ENCODE measurements at places on chromosomes 4 and X.

- no peak for DNase-seq
These were observed 29.4 kb upstream of the OPHN1 start for GRCh38 chrX:68462653-68463052.

- no peak for DNase-seq
These were observed 170.5 kb upstream of the TBC1D9 start for GRCh38 chr4:140926672-140927071.

DNA sequence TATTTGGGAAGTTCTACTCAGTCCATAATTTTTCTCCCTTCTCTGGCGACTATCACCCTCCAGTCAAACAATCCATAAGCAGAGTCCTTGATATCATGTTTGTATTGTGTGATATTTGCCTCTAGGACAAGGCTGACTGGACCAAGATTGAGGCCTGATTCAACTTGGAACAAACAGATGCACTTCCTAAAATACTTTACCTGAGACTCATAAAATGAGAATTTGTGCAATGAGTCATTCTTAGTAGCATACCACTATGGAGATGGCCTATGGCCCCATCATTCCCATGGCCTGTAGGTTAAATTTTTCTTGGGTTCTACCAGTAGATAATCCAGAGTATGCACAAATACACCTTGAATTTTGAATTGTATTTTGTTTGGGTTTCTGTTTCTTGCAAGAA is 74.2 kb upstream of the DMD start:
- DNase-seq, result no peak

GRCh38 chr4:134147941-134148340 is 53.6 kb downstream of the PABPC4L start:
- no peak for DNase-seq

GRCh38 chr4:88005946-88006345 is 1.5 kb upstream of the PKD2 start:
- DNase-seq, result no peak

Measured in cortex of kidney (tissue), 1 donor.